HuH-7.5 (cell line): ENCODE measurements at places on chromosomes 16 and 17.

DNA sequence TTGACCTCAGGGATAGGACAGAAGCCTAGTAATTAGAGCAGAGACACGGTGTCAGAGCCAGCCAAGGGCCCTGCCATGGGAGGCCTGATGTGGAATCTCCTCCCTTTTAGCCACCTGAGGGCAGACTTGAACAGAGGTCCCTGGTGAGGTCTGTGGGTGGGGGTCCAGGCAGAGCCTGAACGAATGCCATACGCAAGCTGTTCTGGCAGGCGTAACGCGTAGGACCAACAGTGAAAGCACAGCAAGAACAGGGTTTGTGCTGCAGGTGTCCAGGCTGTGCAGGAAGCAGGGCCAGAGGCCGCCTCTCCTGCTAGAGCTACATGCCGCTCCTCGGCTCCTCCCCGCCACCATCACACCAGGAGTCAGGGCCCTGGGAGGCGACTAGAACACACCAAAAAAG, 81.9 kb upstream of the TBX2 start:
- DNase-seq, result no peak

- DNase-seq, result no peak
Measured at GRCh38 chr17:11885051-11885450, 112.2 kb downstream of the ZNF18 start.

DNA sequence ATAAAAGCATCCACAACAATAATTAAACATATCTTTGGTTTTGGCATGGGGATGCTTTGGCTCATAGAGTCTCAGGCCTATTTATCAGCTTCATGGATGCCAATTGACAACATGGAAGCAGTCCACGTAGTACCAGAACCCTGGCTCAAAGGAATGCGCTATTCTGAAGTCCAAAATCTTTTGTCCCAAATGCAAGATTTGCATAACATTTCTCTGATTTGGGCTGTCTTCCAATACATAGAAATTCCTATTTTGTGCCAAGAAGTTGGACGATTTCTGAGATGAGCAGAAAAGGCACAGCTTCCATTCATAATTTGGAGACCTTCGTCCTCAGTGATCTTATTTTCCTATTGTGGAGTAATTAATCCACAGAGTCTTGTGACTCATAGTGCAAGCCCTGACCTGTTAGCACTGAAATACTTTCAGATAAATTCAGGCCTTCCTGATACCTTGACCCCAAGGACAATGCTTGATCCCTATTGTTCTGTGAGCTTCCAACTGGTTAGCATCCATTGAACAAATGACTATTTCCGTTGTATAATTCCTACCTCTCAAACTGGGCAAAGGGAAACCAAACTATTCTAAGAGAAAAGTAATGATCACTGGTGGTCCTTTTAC, 78.4 kb upstream of the CDH11 start:
- no peak for DNase-seq

- no peak for DNase-seq
Measured at GRCh38 chr17:17959520-17960361, 12.5 kb downstream of the TOM1L2 start.

- DNase-seq, result no peak
Measured at GRCh38 chr16:31436221-31437045, 6.2 kb downstream of the ZNF843 start.

DNA sequence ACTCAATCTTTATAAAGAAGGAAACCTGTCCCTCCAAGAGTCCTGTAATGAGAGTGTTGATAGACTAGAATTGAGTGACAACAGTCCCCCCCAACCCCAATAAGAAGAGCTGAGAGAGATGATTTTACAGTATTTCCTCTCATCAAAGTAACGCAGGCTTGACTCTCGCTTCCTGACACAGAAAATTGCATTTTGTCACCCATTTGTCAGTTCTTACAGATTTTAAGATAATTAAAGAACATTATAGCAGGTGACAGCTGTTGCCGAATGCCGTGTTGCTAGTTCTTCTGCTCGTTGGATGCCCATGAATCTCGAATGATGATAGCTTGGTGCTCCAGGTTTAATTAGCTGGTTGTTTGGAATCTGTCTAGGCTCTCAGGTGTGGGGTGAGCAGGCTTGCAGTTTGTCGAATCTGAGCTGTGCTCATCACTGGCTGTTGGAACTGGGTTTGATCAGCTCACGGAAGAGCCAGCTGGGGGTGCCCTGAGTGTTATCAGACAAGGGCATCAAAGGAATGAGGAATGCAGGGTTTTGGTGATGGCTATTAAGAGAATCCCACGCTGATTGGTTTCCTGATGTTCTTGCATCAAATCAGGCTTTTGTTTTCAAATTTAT, 84.8 kb upstream of the CPHXL start:
- DNase-seq, result no peak

- DNase-seq, result no peak
Measured at GRCh38 chr17:31446195-31446967, 54.9 kb downstream of the RAB11FIP4 start.

DNA sequence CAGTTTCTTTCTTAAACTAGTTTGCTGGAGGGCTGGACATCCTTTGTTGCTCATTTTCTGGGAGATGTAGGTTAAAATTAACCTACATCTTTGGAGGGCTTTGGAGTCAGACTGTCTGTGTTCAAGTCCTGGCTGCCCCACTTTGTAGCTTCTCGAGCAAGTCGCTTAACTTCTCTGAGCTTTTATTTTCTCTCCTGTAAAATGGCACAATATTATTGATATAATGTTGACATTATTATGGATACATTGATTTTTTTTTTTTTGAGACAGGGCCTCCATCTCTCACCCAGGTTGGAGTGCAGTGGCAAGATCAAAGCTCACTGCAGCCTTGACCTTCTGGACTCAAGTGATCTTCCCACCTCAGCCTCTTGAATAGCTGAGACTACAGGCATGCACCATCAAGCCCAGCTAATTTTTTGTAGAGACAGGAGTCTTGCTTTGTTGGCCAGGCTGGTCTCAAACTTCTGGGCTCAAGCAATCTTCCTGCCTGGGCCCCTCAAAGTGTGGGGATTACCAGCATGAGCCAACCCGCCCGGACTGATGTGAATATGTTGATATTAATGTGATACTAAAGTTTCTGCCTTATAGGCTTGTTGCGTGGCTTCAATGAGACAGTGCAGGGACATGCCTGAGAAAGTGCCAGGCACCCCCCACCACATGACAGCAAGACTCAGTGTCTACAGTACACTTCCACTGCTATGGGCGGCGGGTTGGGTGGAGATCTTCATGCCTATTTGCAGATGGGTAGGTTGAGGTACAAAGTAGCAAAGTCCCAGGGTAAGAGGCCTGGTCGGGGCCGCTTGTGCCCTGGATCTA, 31.6 kb upstream of the RMI2 start:
- DNase-seq, result no peak

DNA sequence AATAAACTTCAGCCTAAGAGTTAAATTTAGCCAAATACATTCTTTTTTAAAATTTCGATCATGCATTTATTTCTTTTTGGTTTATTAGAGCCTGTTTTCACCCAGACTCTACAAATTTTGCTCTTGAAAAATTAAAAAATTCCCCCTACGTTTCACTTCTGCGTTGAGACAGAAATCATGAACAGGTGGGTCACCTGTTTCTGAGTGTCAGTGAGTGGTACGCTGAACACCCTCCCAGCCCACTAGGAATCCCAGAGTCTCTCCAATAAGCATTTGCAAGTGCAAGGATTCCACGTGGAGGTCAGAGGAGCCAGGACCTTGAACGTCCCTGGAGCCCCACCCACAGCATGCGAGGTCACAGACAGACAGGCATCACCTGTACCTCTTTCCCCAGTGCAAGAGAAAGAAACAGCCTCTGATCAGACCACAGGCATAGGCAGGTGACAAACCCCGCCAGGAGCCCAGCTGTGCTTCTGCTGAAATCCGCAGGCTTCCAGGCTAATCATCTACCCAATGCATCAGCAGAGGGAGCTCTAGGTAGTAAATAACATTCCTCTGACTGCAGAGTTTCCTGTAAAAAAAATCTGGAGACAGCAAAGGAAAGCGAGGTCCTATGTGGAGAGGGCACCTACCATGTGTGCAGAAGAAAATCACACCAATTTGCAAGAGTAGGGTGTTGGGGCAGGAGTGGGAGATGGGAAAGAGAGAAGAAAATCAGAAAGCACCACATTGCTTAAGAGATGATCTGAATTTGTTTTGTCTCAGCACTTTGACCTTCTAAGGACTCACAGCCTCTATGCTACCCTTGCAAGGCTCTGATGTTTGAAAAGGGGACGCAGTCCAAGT, 5.9 kb upstream of the XYLT1 start:
- DNase-seq, result peak; percentile 38

- no peak for DNase-seq
Measured at GRCh38 chr16:28186752-28187151, 25.0 kb downstream of the XPO6 start.

GRCh38 chr16:23807028-23807427, 28.8 kb upstream of the PRKCB start:
- DNase-seq, result no peak

- no peak for DNase-seq
Measured at GRCh38 chr16:54165174-54165911, 121.2 kb downstream of the IRX3 start.

- no peak for DNase-seq
Measured at GRCh38 chr16:1125471-1125870, 27.4 kb upstream of the CACNA1H start.

DNA sequence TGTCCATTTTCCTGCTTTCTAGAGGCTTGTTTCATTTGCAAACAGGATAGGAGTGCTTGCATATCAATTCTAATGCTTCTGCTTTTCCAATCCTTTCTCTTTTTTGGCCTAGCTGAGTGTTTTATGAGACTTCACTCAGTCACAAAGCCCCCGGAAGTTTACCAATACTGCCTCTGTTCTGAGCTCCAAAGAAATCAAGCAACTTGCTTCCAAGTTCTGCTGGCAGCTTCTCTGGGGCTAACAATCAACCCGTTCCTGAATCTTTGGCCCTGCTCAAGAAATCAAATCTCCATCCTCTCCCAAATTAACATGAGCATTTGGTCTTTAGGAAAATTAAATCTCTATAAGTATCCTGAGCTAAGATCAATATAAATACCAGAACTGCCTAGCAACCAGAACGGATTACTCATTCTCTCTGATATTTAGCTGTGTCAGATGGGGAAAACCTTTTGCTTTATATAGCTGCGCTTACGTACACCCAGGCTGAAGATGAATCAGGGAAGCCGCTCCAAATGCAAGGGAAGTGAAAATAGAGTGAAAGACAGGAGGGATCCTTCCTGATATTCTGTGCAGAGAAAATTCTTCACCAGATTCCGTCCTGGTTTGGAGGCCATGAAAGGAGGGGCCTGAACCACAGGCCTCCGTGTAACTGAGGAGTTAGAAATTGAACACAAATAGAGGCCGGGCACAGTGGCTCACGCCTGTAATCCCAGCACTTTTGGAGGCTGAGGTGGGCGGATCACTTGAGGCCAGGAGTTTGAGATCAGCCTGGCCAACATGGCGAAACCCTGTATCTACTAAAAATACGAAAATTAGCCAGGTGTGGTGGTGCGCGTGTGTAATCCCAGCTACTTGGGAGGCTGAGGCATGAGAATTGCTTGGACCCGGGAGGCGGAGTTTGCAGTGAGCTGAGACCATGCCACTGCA, 23.3 kb upstream of the GRB2 start:
- no peak for DNase-seq

- DNase-seq, result no peak
Measured at GRCh38 chr17:8969901-8970300, 4.4 kb upstream of the PIK3R5 start.

- DNase-seq, result no peak
Measured at GRCh38 chr17:63126607-63127006, 160.6 kb downstream of the TANC2 start.

DNA sequence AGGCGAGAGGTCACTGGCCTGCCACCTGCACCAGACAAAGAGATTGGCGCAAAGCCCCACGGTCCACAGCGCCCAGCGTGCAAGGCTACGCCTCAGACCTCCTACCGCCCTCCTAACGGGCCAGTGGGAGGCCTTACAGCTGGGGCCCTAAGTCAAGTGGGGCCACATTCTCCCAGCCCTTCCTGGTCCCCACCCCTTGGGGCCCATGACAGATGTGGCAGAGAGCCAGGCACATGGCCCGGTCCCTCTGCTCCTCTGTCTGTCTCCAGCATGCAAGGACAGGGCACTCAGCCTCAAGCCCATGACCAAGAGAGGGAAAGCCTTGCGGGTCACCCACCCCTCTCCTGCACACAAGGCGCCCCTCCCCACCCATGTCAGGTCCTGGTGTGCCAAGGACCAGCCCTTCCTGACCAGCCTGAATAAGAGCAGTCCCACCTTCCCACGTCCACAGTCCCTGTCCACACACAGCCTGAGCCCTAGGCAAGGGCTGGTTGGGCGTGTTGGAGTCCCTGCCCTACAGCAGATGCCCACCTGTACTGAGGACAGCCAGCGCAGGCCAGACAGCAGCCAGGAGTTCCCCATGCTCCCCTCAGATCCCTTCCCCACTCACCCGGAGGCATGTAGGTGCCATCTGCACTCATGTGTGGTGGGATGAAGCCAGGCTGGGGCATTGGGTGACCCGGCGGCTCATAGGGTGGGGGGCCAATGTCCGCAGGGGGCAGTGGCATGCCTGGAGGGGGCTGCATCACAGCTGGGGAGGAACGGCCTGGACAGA, 25.3 kb downstream of the CDIP1 start:
- no peak for DNase-seq

- DNase-seq, result no peak
Measured at GRCh38 chr17:61462719-61463315, 10.6 kb downstream of the TBX4 start.

GRCh38 chr17:76686538-76687297, 24.0 kb downstream of the MXRA7 start:
- no peak for DNase-seq

DNA sequence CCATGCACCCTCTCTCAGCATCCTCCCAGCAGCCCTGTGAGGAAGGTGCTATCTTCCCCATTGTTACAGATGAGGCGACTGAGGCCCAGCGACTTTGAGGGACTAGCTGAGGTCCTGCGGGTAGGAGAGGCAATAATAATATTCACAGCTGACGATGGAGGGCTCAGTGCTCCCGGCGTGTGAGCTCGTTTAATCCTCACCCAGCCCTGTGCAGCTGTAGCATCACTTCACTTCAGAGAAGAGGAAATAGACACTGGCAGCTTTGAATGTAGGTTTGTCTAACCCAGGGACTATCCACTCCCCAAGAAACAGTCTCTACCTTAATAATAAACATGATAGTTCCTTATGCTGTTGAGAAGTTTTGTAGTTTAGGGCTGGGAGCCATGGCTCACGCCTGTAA, 21.6 kb downstream of the LASP1 start:
- DNase-seq, result no peak

DNA sequence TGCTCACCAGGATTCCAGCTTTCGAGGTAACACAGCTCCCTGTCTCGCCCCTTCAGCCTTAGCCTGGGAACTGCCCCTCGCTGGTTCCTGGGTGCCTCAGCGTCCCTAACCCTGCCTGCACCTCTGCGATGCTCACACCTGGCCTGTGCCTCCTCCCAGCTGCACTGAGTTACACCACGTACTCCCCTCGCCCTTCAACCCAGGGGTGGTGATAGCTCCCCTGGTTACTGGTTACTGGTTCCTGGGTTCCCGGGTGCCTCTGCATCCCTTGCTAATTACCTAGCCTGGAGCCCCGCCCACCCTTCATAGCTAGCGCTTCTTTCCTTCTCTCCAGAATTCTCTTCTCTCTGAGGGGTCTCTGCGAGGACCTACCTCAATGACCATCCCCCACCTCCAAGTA, 65.3 kb upstream of the PLCG2 start:
- no peak for DNase-seq

- DNase-seq, result no peak
Measured at GRCh38 chr16:83066011-83066410, 439.2 kb downstream of the CDH13 start.
